Muscle of leg (tissue), 16 donors: ENCODE measurements at places on chromosomes 3 and 15. TPM values are rescaled to one million over a fixed set of nuclear protein-coding genes. Genes with fewer than 3 reads are reported as not detected.

- peaks cover 5% of the 10 kb centered on the region for H3K27me3 ChIP-seq
- H3K36me3 ChIP-seq = no peaks in the 10 kb centered on the region
These were observed 466.1 kb upstream of the PPP2R3A start for GRCh38 chr3:135499426-135499825.

Gene SMAD6
- 5.4 TPM for total RNA-seq

DNA sequence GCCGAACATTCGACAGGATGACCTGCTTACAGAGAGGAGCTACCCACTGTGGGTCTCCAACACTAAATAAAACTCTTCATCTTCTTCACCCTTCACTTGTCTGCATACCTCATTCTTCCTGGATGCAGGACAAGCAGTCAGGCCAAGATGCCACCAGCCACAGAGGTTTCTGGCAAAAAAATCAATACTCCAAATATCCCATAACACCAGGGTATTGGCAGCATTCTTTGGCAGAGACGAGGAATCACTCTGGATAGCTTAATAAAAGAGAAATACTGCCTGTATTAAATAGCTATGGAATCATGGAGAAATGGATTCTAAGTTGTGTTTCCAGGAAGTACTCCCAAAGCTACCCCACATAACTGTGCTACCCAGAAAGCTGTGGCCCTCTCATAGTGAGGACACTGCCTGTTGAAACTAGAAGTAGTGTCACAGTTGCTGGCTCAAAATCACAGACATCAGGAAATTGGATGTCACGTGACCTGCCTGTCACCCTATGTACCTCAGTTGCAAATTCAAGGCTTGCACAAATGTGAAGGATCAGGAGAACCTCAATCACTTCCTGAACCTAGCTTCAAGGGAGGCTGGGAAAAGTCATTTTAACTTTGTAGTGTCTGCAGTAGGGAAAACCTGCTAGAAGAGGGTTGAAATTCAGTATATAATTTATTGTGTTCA is 11.0 kb upstream of the LRRC31 start:
- H3K27ac ChIP-seq = no peak overlapping the region
- H3K36me3 ChIP-seq = no peaks in the 10 kb centered on the region
- H3K4me1 ChIP-seq = no peaks in the 10 kb centered on the region

DNA sequence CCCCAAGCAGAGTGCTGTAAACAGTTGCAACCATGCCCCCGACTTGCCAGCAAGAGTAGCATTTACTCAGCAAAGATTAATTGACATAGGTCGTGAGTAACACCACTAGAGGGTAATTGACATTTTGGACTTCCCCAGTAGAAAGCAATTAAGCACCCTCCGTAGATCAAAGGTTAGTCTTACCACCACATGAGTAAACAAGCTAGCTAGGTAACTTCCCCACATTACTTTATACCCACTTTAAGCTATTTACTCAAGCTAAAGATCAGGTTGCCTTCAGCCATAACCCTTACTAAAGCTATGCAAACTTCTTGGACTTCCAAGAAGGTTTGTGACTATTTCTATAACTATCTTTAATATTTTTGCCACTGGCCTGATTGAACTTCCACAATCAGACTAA is 1072.7 kb downstream of the OTOL1 start:
- no peak for DNase-seq
- H3K4me1 ChIP-seq = no peaks in the 10 kb centered on the region
- no peaks in the 10 kb centered on the region for H3K27me3 ChIP-seq
- no peak overlapping the region for H3K27ac ChIP-seq

- no peak within 1 kb of the TSS for H3K27ac ChIP-seq
- H3K27me3 ChIP-seq = no peaks in the 10 kb centered on the region
- H3K4me3 ChIP-seq = peak within 1 kb of the TSS; percentile 32
- DNase-seq = peak; percentile 53
These were observed at the start of gene PRRT3 for GRCh38 chr3:9951962-9952805. TSS of gene PRRT3 (minus strand) at chr3:9952408. CDS start at chr3:9950115, 2,293 bp downstream.

GRCh38 chr3:174436367-174436766 is 422.8 kb upstream of the NAALADL2 start:
- no peak overlapping the region for H3K27ac ChIP-seq
- peak; percentile 73 for DNase-seq
- H3K36me3 ChIP-seq = no peaks in the 10 kb centered on the region
- peaks cover 3% of the 10 kb centered on the region for H3K4me1 ChIP-seq
- H3K4me3 ChIP-seq = no peak overlapping the region
- no peaks in the 10 kb centered on the region for H3K27me3 ChIP-seq

Gene SATB1
- total RNA-seq = 29.0 TPM

DNA sequence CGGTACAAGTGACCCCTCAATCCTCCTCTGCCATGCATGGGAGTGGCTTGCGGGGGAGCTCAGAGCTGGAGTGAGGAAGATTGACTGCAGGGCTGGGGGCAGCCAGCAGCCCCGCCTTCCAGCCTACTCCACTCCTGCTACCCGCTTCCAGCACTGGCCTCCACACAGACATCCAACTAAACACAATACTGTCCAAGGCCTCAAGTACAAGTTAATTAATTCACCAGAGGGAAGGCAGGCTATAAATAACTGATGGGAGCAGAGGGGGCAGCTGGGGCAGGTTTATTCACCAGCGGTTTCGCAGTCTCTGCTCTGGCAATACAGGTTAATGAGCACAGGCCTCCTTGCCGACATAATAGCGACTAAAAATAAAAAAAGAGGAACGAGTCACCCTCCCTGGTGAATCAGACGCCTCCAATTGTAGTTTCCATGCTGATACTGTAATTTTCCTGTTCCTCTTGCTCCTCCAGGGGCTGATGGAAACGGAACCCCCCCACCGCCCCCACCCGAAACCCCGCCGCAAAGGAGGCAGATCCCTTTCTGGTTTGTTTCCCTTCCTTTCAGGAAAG is 166.4 kb upstream of the TLE3 start:
- H3K4me3 ChIP-seq = no peak overlapping the region
- peak; percentile 87 for DNase-seq
- no peaks in the 10 kb centered on the region for H3K36me3 ChIP-seq
- H3K27ac ChIP-seq = peak overlapping the region; percentile 75
- peaks cover 8% of the 10 kb centered on the region for H3K27me3 ChIP-seq
